NCI-H1105 treated with DMSO at 0.1 percent for 48 hours (cell line): ENCODE measurements at places on chromosomes 5 and 9.

GRCh38 chr5:74290634-74291241 lies 349.8 kb downstream of the ENC1 start:
- DNase-seq, result no peak

- DNase-seq, result no peak
Measured at GRCh38 chr5:57774439-57774838, 291.8 kb upstream of the ACTBL2 start.

DNA sequence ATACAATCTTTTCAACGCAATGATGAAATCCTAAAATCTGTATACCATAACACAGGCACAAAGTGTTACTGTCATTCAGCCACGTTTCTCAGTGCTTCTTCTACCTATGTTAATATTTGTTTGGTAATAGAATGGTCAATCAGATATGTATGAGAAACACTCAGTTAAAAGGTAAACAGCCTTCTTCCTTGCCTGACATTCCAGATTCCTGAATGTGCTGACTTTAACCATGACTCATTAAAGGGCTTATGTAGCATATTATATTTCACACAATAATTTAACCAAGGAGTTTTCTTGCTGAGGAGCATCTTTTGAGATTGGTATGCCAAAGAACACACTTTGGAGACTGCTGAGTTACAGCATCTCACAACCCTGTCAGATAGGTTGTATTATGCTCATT lies 187.6 kb downstream of the CETN3 start:
- no peak for DNase-seq

DNA sequence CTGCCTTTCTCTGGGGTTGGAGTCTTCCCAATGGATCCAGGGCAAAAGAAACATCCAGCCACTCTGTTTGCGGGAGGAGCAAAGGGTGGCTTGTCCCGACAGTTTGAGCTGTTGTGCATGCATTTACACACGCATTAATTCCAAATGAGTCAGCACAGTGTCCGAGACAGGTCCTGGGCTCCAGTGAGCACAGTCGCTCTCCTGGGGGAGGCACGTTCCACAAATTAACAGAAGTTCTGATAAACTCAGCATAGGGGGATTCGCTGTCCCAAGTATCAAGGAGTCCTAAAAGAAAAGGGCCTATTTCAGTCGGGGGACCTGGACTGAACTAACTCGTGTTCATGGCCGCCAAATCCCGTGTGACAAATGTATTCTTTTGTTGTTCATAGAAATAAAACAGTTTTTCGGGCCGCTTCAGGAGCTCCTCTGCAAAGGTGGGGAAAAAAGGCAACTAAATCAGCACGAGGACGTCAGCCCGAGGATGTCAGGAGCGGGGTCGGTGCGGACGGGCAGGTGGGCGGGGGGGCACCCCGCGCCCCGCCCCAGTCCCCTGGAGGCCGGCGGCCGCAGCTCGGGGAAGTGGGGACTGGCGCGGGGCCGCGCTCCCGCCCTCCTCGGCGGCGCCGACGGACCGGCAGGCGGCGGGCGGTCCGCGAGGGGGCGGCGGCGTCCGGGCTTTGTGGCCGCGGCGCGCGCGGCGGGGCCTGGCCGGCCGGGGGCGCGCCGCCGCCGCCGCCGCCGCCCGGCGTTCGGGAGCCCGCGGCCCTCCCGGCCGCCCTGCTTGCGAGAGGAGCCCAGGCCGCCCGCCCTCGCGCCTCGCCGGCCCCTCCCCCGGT lies at the start of gene MSANTD3:
MSANTD3 (plus strand) TSS at position 614 of the 836 bp plus-strand sequence. CDS start 14,796 bp downstream, outside the sequence.
- DNase-seq, result peak; percentile 46

DNA sequence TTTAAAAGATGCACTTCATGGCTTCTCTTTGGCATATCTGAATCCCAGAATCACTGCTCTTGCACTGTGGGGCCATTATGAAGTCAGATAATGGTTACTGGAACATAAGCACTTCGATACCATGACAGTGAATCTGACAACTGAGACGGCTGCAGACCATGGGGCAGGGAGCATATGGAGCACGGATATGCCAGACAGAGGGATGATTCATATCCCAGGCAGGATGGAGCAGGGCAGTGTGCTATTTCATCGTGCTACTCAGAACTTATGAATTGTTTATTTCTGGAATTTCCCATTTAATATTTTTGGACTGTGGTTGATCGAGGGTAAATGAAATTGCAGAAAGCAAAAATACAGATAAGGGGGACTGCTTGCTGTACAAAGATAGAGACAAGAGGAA lies 145.0 kb downstream of the EGFLAM start:
- no peak for DNase-seq

DNA sequence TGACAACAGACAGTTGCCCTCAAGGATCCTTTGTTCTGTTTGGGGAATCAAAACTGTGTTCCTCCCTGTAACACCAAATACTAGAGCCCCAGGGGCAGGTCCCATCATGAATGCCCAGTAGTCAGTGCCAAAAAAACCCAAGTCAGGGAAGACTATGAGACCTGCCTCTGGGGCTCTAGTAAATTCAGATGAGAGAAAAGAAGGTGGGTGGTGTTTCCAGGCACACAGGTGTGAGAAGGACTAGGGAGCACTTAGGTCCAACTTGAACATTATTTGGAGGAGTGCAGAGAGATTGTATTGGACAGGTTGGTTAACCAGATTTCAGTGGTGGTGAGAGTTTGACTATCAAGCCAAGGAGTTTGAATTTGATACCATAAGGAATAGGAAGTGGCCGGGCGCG lies 52.0 kb downstream of the SLC22A5 start:
- no peak for DNase-seq

- no peak for DNase-seq
Measured at GRCh38 chr5:145157841-145158240, 677.3 kb downstream of the PRELID2 start.

DNA sequence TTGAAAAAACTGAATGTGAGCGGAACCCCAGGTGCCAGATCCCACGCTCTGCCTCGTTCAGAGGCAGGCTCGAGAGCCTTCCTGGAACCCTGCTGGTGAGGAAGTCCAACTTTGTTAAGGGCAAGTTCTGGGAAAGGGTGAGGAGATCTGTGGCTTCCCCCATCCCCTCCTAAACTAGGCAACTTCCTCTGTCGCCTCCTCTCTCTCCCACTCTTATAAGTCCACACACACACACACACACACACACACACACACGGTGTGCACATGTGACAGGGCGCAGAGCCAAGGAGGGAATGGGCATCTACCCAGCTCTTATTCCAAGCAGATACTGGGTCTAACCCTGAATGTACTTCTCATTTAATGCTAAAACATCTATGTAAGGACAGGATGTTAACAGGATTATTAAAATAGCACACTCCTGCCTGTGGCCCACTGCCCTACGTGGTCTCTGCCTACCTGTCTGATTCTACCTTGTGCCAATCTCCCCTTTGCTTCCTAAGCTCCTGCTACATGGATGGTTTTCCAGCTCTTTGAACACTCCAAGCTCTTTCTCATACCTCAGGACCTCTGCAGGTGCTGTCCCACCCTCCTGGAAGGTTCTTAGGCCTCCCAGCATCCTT lies 72.4 kb upstream of the FBXW11 start:
- DNase-seq, result peak; percentile 5

DNA sequence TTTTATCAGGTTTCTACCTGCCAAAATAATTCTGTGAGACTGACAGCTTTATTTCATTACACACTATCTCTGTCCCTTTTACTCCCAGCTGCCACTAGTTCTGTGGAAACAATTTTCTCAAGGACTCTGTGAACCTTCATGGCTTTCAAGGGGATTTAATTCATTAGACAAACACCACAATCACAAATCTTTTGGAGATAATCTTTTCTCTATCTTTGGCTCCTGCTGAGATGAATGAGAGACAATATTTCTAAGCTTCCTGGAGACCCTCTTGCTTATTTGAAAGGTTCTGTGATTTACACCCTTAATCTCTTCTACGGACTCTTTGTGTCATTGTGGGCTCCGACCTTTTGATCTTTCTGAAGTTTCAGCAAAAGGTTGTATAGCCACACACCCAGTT lies 222.6 kb downstream of the PRDM9 start:
- peak; percentile 4 for DNase-seq

- no peak for DNase-seq
Measured at GRCh38 chr5:103059525-103059924, 60.4 kb downstream of the GIN1 start.

DNA sequence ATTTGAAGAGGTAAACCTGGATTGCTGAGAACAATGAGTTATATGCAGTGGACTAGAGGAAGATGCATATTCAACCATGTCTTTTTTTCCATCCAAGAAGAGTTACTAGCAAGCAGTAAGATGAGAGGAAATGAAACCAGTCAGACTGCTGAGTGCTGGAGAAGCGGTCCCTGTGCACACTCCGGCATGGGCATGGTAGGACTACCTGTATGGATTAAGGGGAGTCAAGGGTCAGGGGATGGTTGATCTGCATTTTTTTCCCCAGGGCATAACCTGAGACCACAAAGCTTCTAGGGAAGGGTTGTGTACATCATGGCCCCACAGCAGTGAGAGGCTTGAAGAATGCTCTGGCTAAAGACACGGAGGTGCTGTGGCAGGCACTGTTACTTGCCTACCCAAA lies 76.6 kb upstream of the ZNF169 start:
- DNase-seq, result no peak

DNA sequence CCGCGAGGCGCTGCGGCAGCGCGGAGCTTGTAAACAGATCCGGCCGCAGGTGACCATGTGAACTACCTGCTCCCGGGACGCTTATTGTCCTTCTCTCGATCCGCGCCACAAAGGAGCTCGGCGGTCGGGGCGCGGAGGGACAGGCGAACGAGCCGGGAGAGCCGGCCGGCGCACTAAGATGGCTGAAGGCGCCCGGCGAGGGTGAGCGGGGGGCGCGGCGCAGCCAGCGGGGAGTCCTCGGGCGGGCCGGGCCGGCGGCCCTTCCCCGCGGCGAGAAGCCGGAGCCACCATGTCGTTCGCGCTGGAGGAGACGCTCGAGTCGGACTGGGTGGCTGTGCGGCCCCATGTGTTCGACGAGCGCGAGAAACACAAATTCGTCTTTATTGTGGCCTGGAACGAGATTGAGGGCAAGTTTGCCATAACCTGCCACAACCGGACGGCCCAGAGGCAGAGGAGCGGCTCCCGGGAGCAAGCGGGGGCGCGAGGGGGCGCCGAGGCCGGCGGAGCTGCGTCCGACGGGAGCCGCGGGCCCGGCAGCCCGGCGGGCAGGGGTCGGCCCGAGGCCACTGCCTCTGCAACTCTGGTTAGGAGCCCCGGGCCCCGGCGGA lies 535 bp downstream of the JMY start:
- peak; percentile 28 for DNase-seq

DNA sequence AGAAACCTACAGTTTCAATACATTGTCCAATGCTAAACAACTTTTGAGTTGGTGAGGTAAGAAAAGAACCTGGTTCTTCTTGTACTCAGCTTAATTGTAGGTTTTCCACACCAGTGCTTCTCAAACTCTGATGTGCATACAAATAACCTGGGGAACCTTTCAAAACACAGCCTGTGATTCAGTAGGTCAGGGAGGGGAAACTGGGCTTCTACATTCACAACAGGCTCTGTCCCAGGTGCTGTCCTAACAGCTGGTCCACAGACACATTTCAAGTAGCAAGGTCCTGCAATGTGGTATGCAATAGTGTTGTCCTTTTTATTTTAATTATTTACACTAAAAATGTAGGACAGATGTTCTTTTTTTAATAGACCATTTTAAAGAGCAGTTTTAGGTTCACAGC lies 47.4 kb upstream of the SNCAIP start:
- no peak for DNase-seq
